ENCODE measurements at places on chromosomes 1 and 21.
A peak's percentile ranks its signal among the peaks of the same experiment; 100 is the strongest.

- DNase-seq = no peak
These were observed 54.9 kb upstream of the IFI44L start for GRCh38 chr1:78565393-78565792.

DNA sequence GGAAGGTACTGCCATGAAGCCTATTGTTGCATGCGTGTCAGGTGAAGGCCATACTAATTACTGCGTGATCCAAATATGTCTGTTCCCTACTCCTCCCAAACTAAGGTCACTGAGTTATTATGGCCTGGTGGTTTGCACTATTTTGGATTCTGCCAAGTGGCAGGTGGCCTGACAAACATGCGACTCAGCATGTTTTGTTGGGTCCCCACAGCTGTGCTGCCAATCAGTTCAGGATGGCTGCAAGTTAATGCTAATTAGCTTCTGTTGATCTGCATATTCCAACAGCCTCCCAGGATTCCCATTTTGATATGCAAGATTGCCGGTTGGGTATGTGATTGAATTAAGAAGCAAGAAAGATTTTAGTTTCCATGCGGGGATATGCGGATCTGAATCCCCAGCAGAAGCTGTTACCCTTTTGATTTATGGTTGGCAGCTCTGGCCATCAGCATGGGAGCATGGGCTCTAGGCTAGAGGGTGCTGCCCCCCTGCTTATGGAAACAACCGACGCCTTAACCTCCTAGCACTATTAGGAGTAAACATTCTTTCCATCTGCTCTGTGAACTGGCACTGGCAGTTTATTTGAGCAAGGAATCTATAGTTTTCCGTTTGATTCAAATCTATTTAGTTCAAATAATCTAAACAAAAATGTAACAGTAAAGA is 429.8 kb upstream of the C1orf87 start:
- DNase-seq = no peak

GRCh38 chr1:54559111-54559548 is 11.1 kb downstream of the ACOT11 start:
- DNase-seq = no peak

DNA sequence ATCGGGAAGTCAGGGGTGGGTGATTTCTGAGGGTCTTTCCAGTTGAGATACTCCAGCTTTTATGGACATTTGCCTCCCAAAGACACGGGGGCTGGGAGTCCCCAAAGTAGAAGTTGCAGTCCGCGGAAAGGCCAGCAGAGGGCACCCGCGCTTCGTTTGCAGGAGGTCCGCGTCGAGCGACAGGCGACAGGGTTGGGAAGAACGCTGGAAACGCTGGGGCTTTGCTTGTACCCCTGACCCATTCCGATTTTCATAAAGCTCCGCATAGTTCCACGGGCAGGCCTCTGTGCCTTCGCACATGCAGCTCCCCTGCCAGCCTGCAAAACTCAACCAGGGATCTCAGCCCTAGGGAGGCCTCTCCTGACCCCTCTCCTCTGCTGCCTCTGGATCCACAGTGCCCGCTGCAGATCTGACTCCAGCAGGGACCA is 44.2 kb upstream of the LAPTM5 start:
- DNase-seq = peak; percentile 83

- DNase-seq = no peak
These were observed 342.1 kb upstream of the C1orf87 start for GRCh38 chr1:60415696-60416095.

DNA sequence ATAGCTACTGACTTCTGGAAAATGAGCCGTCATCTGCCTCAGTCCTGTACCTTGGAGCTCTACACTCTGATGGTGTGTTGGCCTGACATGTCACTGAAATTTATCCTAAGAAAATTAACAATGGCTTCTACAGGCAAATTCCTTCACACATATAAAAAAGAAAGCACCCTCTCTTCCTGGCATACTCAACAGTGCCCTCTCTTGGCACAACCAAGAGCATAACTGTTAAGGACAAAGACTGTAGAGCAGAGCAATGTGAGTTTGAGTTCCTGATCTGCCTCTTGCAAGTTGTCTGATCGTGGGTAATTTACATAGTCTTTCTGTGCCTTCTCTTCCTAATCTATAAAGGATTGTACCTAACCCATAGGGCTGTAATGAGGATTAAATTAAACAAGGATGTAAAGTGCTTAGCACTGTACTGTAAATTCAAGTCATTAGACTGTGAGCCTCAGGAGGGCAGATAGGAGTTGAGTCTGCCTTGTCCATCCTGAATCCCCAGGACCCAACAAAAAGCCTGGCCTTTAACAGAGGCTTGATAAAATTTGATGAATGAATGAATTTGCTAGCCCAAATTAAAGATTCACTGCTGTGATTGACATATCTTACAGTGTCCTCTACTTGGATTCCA is 83.5 kb downstream of the SYF2 start:
- peak; percentile 25 for DNase-seq

All from activated naive CD4-positive, alpha-beta T cell treated with Interleukin-2 at 50 U/mL for 16 hours (primary cell).